Osteoblast (primary cell): ENCODE measurements at places on chromosomes 4 and X. TPM values are rescaled to one million over a fixed set of nuclear protein-coding genes. Genes with fewer than 3 reads are reported as not detected.
A peak's percentile ranks its signal among the peaks of the same experiment; 100 is the strongest.

The TREX2 gene
- 3.3 and 3.5 TPM in 2 replicates for total RNA-seq

The SH3D19 gene
- total RNA-seq = 74.9 and 86.0 TPM in 2 replicates

The RENBP gene
- 6.5 TPM in 2 replicates for total RNA-seq

The EPHA5 gene
- total RNA-seq = 0.59 and 0.72 TPM in 2 replicates

The AVPR2 gene
- not detected in 2 replicates for total RNA-seq

- H3K27ac ChIP-seq = no peak overlapping the region
- no peaks in the 10 kb centered on the region for H3K27me3 ChIP-seq
- H3K36me3 ChIP-seq = peaks cover 18% of the 10 kb centered on the region
- H3K4me1 ChIP-seq = peaks cover 10% of the 10 kb centered on the region
Observed at GRCh38 chr4:6852582-6852981, 57.0 kb upstream of the TBC1D14 start.

DNA sequence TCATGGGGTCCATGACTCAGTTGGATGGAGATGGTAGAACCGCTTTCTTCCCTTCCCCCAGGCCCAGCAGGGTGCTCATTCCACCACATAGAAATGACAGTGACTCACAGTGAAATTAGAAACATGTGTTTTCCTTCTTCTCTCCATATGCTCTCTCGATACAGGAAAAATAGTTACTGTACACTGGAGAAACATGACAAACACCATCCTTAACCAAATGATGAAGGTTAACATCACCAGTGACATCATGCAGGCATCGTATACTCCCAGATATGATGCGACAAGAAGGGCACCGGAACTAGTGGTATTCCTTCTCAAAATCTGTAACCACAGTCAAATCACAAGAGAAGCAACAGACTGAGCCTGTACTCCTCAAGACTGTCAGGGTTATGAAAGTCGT is 11.7 kb upstream of the RAB40A start:
- H3K4me3 ChIP-seq = peak overlapping the region; percentile 39
- H3K27me3 ChIP-seq = peaks cover 11% of the 10 kb centered on the region
- peak; percentile 61 for DNase-seq
- H3K4me1 ChIP-seq = peaks cover 19% of the 10 kb centered on the region

GRCh38 chr4:1770245-1770644 is 22.8 kb upstream of the FGFR3 start:
- H3K4me3 ChIP-seq = no peak overlapping the region
- no peak for DNase-seq
- H3K36me3 ChIP-seq = no peaks in the 10 kb centered on the region
- H3K4me1 ChIP-seq = no peaks in the 10 kb centered on the region

- H3K36me3 ChIP-seq = no peaks in the 10 kb centered on the region
- no peak overlapping the region for H3K27ac ChIP-seq
- H3K27me3 ChIP-seq = no peaks in the 10 kb centered on the region
Observed at GRCh38 chr4:125833-126232, 1.5 kb downstream of the ZNF718 start.

GRCh38 chr4:5461477-5461876 is 246.9 kb downstream of the EVC2 start:
- no peaks in the 10 kb centered on the region for H3K27me3 ChIP-seq
- no peaks in the 10 kb centered on the region for H3K4me1 ChIP-seq
- no peak for DNase-seq
- no peak overlapping the region for H3K27ac ChIP-seq
- no peaks in the 10 kb centered on the region for H3K36me3 ChIP-seq
- H3K4me3 ChIP-seq = no peak overlapping the region

GRCh38 chr4:2060611-2061185 is 1.6 kb downstream of the NAT8L start:
- peak; percentile 86 for DNase-seq
- no peak overlapping the region for H3K4me3 ChIP-seq
- no peak overlapping the region for H3K27ac ChIP-seq
- H3K4me1 ChIP-seq = no peaks in the 10 kb centered on the region

GRCh38 chr4:157072002-157072401 is 3.9 kb upstream of the GLRB start:
- H3K27me3 ChIP-seq = no peaks in the 10 kb centered on the region
- DNase-seq = no peak
- H3K4me1 ChIP-seq = peaks cover 8% of the 10 kb centered on the region
- no peak overlapping the region for H3K27ac ChIP-seq
